ENCODE measurements at places on chromosomes 4 and X.

- DNase-seq = no peak
Observed at GRCh38 chrX:134158821-134159512, 78.0 kb upstream of the CCDC160 start.

DNA sequence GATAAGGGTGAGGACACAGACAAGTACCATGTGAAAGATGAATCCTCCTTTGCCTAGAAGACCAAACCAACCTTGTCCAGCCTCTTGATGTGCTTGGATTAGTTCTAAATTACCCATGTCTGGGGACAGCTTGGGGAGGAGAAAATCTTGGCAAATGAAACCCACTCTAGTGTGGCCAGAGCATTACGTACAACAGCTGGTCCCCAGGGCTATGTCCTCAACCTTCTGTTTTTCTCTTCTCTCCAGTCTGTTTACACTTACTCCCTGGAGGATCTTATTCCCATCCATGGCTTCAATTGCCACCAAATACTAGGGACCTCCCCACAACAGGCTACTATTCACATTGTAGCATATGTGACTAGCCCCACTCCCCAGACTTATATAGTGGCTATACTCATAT, 384.5 kb downstream of the OPHN1 start:
- DNase-seq = no peak

- DNase-seq = no peak
Observed at GRCh38 chrX:17417372-17417771, 42.4 kb downstream of the NHS start.

DNA sequence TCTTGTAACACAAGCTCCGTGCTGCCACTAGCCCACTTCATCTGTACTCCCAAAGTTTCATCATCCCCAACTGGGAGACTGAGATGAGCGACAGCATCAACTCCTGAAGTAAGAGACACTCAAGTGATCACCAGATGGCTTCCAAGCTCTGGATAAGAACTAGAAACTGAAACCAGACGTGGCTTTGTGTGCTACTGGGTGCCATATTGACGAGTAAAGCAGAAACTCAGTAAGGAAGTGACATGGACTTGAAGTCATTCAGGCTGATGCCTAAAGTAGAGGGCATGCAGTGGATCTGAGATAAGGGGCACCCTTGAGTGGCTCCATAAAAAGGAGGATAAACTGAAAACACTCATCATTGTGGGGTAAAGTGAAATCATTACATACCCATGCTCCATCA, 72.4 kb downstream of the PCYT1B start:
- no peak for DNase-seq

DNA sequence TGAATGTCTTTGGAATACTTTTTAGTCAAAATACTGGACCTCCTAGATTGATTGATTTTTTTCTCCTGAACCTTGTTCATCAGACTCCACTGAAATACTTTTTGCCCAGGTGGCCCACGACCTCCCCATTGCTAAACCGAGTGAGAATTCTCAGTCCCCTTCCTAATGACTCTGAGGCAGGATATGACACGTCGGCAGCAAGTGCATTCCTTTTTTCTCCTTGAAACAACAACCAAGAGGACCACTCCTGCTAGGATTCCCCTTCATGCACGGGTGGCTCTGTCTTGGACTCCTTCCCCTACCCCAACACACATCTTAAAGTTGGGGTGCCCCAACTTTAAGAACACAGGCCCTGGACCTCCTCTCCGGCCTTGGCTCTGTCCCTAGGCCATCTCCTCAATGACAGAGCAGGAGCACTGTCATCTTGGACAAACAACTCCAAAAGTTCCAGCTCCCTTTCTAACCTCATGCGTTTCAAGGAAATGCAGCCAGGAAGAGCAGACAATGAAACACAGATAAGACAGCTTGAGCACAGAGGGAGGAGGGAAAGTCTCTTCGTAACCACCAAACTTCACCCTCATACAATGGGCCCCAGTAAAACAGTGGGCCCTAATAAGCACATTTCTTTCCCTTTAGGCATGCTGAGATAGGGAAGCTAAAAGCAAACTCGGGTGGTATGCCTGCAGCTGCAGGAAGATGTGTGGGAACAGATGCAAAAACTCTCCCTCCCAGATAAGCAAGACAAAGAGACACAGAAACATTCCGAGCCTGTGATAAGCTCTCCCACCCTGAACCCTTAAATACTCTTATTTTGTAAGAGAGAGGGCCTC, 33.9 kb downstream of the ZBTB49 start:
- no peak for DNase-seq

- DNase-seq = no peak
Observed at GRCh38 chr4:140084385-140084784, 69.6 kb downstream of the MAML3 start.

DNA sequence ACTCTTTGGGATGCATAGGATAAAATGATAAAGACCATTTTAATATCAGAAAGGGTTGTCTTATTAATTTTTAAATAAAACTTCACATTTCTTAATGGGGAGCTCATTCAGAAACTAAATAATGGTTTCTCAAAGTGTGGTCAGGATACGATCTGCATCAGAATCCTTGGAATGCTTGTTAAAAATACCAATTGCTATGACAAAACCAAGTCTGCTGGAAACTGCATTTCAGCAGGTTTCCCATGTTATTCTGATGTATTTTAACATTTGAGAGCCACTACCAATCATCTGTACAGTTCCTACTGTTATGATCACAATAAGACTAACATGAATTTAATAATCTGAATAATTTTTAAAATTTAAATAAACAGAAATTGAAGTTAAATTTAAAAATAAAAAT, 115.1 kb downstream of the SOWAHB start:
- no peak for DNase-seq

DNA sequence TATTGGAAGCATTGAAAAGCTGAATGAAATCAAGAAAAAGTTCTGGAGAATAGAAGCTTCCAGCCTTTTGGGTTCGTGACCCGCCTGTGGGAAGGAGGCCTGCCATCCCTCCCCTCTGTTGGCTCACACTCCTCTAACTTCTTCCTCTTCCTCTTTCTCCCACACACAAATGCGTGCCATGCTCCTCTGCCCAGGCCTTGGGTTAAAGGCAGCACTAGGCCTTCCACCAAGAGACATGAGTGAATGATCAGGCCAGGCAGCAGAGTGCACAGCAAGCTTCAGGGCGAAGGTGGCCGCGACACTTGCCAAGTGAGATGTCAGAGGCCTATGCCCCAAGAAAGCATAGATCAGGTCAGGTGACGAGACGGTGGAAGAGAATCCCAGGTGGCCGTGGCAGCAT, 38.4 kb downstream of the FAM193A start:
- DNase-seq = no peak

- DNase-seq = no peak
Observed at GRCh38 chr4:38491854-38492478, 172.0 kb upstream of the KLF3 start.

DNA sequence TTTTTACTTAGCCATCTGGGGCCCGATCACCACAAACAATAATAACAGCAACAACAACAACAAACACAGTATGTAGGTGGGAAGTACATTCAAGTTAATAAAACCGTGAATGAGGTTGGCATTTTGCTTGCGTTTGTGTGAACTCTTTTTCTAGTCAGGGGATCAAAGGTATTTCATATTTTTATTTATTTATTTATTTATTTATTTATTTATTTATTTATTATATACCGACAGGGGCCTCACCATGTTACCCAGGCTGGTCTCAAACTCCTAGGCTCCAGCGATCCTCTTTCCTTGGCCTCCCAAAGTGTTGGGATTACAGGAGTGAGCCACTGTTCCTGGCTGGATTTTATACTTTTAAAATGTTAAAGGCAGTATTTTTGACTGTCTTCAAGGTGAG, 325.4 kb downstream of the RAPGEF2 start:
- DNase-seq = no peak

DNA sequence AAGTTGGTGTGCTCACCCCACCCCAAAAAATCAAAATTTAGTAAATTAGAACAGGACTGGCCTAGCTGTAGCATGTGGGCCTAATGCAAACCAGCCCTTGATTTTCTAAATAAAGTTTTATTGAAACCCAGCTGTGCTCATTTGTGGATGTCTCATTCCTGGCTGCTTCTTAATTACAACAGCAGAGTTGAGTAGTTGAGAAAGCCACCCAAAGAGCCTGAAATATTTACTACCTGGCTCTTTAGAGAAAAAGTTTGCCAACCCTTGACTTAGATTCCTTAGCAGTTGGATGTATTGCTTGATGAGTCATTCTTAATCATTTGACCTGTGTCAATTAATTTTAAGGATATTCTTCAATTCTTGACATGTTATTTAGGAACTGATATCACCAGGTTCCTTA, 168.3 kb upstream of the PUDP start:
- no peak for DNase-seq

DNA sequence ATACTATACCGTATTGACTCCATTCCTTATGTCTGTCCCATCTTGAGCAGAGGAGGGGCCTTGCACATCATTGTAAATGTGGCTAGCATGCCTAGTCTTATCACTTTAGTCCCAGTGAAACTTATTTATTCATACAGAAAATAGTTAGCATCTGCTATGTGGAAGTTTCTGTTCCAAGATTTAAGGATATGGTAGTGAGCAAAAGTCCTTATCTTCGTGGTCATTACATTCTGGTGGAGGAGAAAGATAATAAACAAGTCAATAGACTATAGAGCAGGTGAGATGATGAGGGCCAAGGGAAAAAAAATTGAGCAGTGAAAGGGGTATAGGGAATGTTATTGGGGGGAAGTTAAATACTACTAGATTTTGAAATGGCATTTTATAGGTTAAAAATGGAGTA, 63.4 kb upstream of the PRRG3 start:
- no peak for DNase-seq

- DNase-seq = no peak
Observed at GRCh38 chr4:69056150-69056549, 40.1 kb upstream of the UGT2B7 start.

GRCh38 chr4:156778093-156778492, 193.5 kb downstream of the PDGFC start:
- no peak for DNase-seq

DNA sequence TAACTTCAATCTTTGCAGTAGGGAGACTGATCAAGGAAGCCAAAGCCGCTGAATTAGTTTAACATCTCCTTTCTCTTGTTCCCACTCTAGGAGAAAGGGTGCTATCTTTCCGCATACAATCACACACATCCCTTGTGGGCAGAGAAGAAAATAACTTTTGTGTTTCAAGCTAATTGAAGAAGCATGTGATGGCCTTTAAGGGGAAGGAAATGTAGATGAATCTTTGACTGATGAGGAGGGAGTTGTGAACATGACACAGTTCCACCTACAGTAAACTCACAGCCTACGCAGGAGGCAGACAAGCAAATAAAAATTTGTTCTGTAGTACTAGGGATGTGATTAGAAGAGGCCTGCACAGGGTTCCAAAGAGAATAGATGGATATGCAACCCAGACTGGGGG, 14.7 kb upstream of the SPATA4 start:
- DNase-seq = no peak

DNA sequence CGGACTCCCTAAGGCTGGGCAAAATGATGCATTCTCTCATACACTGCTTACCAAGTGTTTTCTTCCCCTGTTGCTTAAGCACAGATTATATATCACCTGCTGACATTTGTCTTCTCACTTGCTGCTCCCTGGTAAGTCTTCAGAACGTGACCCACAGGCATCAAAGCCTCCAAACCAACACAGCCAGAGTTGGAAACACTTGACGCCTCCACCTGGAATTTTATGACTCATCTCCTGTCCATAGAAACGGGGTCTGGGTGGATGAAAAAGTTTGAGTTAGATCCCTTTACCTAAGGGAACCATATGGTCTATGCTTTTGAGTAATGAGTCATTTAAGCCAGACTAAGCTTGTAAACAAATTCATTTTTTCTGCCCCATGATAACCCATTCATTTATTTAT, 251.6 kb downstream of the USP46 start:
- DNase-seq = no peak

DNA sequence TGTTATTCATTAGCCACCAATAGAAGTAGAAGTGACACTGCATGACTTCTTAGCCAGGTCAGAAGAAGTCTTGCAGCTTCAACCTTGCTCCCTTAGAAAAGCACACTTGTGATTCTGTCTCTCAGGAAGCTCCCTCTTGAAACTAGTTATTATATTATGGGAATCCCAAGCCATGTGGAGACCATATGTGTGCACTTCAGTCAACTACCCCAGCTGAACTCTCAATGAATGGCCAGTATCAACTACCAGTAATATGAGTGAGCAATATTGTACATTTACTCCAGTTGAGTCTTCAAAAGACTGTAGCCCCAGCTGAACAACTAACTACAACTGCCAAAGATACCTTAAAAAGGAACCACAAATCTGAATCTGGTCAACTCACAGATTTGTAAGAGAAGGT, 77.1 kb upstream of the GABRA3 start:
- DNase-seq = no peak

DNA sequence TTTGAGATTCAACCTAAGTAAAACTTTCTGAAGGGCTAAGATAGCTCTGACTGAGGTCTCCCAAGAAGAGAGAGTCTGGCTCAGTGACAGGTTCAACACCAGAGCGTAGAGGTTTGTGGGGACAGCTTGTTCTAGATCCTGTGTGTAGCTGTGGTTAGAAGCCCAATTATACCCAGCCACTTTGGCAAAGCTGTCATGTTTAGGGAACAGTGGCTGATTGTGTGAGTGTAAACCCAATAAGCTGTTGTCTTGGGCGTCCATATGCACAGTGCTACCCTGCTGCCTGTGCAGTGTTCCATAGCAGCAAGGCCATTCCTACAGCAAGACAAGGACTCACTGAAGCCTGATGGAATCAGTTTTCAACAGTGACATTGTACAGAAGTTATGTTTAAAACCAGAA, 11.2 kb upstream of the SCRG1 start:
- DNase-seq = no peak

GRCh38 chr4:43932448-43932847, 516.2 kb downstream of the KCTD8 start:
- DNase-seq = no peak

- DNase-seq = no peak
Observed at GRCh38 chr4:173516621-173517524, 13.2 kb downstream of the HAND2 start.

- DNase-seq = no peak
Observed at GRCh38 chr4:151950993-151951670, 190.3 kb upstream of the GATB start.

DNA sequence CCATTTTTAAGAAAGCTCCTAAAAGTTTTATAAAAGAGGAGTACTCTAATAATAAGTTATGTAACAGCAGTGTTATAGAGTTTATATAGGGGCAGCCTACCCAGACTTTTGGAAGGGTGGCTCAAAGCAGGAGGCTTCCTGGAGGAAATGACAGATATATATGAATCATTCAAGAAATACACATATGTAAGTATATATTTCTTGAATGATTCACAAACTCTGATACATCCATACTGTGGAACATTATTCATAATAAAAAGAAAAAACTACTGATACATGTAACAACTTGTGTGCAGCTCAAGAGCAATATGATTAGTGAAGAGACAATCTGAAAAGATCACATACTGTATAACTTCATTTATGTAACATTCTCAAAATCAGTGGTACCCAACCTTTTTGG, 166.2 kb downstream of the WDFY3 start:
- no peak for DNase-seq

DNA sequence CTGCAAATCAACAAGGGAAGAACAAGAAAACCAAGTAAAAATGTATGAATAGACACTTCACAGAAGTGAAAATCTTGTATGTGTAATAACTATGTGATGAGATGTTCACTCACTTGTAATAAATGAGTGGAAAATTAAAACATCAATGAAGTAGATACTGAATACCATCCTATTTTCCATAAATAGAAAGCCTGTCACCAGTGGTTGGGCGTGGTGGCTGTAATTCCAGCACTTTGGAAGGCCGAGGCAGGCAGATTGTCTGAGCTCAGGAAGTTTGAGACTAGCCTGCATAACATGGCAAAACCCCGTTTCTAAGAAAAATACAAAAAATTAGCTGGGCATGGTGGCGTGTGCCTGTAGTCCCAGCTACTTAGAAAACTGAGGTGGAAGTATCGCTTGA, 53.5 kb upstream of the SOD3 start:
- no peak for DNase-seq

GRCh38 chrX:128460835-128461234, 408.6 kb upstream of the ACTRT1 start:
- no peak for DNase-seq
